ENCODE measurements at places on chromosomes 3 and 15.
A peak's percentile ranks its signal among the peaks of the same experiment; 100 is the strongest.

DNA sequence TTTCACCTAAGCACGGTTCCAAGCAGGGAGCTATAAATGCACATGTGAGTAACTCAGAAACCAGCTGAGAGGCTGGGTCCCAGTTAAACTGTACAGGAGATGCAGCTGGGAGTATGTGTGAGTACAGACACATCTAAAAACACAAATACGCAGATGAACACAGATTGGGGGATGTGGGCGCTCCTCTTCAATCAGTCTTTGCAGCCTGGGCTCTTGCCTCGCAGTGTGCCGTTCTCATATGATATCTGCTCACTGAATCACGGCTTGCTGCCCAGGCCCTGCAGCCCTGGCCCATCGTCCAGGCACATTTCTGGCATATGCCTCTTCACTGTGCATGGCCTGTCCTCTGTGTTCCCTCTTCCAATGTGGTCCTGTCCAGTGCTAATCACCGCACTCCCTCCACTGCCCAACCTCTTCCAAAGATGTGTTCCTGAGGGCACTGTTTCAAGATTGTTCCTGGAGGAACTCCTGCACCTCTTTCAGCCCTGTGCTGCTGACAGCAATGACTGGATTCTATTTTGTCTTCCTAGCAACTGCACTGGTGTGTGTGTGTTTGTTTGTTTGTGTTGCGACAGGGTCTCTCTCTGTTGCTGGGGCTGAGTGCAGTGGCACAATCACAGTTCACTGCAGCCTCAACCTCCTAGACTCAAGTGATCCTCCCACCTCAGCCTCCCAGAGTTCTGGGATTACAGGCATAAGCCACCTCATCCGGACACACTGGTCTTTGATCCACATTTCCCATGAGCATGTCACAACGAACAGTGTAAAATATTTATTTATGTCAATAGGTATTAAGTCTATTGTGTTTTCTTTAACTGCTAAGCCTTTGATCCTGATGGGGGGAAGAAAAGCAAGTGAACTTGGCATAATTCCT, 17.0 kb downstream of the CA12 start:
- no peak for DNase-seq

DNA sequence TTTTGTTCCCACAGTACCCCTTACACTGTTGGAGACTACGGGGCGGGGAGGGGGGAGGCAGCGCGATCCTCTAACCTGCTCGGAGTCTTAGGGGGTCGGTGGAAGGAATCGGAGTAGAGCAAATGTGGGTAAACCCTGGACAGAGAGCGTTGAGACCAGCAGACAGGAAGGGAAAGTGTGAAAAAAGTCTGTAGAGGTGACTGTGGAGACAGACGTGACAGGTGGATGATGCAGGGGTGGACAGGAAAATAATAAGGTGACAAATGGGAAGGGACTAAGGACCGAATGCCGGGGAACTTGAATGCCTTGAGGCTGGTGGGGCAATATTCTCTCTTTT, 424 bp downstream of the EAF2 start:
- no peak for DNase-seq

DNA sequence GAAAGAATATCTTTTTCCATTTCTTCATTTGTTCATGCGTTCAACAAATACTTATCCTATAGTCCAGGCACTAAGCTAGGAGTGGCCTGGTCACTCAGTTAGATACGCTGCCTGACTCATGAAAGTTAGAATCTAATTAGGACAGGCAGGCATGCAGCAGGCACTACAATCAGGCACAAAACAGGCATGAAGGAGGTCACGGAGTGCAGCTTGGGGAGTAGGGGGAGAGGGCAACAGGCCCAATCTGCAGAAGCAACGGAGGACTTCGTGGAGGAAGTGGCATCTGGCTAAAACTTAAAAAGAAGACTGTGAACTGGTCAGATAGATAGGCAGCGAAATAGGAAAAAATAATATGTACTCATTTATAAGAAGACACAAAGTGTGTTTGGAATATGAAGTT, 420.9 kb downstream of the MAGI1 start:
- DNase-seq, result no peak

DNA sequence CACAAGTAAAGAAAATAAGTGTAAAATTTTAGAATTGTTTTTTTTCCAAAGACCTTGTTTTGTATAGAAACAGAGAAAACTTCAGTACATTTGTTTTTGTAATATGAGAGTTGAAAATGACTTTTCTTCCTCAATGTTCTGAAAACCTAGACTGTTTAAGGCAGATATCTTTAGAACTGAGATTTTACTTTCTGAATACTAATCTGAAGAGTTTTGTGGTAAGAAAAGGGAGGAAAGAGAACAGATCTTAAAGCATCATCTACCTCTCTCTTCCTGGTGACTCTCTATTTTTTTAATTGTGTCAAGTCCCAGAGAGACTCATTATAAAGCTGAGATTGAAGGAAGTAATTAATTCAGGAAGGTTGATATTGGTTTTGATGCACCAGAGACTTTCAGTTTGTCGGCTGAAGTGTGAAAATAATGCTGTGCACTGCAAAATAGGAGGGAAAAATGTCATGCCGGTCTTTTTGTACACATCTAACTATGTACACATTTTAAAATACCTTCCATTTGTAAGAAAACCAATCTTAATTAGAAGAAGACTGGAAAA, 142.1 kb upstream of the NAALADL2 start:
- DNase-seq, result no peak

DNA sequence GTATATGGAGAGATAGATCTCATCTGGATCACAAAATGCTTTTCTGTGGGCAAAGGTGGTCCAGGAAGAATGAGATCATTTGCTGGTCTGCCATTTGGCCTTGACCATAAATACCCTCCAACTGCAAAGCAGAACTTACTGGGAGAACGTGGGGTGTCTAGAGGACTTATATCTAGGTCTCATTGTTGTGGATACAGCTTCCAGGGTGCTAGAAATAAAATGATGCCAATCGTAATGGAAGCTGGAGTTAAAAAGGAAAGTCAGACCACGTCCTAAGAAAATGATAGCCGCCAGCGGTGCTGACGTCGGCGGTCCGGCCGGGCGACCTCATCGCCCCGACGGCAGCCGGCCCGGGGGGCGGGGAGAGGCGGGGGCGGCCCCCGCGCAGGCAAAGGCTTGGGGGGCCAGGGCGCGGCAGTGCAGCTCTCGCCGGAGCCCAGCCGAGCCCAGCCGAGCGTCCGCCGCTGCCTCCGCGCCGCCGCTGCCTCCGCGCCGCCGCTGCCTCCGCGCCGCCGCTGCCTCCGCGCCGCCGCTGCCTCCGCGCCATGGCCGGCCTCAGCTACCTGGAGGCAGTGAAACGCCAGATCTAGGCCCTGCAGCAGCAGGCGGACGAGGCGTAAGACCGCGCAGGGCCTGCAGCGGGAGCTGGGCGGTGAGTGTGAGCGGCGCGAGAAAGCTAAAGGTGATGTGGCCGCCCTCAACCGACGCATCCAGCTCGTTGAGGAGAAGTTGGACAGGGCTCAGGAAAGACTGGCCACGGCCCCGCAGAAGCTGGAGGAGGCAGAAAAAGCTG, 89.5 kb downstream of the EOMES start:
- peak; percentile 31 for DNase-seq

GRCh38 chr15:40918799-40919392, 10.2 kb upstream of the DLL4 start:
- DNase-seq, result no peak

DNA sequence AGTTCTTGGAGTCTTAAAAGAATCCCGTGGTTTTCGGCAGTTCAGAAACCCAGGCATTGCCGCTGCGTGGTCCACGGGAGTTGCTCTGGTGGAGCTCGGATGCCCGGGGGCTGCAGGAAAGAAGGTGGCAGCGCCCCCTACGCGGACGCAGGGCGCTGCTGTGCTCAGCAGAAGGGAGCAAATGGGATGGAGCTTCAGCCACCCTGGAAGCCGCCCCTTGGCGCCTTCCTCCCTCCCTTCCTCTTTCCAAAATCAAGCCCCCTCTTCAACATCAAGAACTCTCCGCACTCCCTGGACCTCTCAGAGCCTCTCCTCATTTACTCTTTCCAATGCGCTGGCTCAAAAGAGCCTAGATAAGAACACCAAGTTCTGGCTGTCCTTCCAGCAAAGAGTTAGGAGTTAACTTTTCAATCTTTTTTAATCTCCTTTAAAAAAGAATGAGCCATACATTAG, 880 bp upstream of the CHRNA7 start:
- DNase-seq, result no peak

GRCh38 chr15:25410649-25411048, 28.2 kb downstream of the UBE3A start:
- no peak for DNase-seq

DNA sequence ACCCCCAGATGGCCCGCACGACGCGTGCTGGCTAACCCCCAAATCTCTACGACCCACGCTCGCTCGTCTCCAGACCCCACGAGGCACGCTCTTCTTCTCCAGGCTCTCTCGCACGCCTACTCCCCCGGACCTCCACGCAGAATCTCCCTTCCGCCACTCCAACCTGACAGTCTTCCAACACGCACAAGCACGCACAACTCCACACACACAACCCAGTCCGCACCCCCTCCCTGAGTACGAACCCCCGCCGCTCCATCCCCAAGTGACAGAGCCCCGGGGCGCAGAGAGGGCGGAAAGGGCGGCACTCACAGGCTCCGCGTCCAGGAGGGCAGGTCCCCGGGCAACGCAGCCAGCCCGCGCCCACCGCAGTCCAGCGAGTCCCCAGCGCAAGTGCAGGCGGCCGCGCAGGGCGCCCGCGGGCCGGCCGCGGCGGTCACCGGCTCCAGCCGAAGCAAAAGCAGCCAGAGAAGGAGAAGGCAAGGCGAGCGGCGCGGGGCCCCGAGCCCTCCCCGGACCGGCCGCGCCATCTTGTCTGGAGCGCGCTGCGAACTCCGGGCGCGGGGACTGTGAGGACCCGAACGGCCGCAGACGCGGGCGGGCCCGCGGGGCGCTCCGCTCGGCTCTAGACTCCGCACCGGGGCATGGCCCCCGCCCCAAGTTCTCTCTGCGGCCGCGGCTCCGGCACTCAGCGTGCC, 794 bp downstream of the LRIG1 start:
- DNase-seq, result peak; percentile 31

DNA sequence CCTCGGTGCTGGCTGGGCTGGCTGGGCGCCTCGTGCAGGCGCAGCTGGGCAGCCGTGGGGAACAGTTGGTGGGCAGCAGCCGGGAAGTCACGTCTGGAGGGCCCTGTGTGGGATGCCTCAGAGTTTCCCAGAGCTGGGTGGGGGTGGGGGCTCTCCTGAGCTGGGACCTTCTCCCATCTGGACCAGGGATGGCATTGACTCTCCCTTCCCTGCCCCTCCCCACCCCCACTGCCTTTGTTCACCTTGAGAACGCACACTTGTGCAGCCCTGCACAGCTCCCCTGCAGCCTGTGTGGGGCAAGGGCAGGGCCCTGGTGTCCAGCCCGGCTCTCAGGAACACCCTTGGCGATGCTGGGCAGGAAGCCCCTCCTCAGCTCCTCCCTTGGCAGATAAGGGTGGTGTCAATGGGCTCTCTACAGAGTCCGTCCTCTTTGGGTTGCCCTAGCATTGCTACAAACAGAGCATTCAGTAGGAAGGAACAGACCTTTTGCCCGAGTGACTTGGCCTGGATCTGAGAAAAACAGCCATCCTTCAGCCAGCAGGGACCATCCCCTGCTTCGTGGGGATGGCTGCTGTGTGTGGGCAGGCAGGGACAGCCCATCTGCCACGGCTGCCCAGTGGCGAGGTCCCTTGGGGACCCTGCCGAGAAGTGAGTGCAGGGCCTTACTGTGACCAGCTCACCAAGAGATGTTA, 25.5 kb upstream of the KLF13 start:
- DNase-seq, result no peak

- no peak for DNase-seq
Measured at GRCh38 chr3:100374521-100374920, 26.4 kb downstream of the TOMM70 start.

GRCh38 chr15:44735482-44736180, 697 bp upstream of the TRIM69 start:
- DNase-seq, result no peak

- DNase-seq, result peak; percentile 53
Measured at GRCh38 chr3:192892981-192893700, 24.5 kb downstream of the MB21D2 start.

DNA sequence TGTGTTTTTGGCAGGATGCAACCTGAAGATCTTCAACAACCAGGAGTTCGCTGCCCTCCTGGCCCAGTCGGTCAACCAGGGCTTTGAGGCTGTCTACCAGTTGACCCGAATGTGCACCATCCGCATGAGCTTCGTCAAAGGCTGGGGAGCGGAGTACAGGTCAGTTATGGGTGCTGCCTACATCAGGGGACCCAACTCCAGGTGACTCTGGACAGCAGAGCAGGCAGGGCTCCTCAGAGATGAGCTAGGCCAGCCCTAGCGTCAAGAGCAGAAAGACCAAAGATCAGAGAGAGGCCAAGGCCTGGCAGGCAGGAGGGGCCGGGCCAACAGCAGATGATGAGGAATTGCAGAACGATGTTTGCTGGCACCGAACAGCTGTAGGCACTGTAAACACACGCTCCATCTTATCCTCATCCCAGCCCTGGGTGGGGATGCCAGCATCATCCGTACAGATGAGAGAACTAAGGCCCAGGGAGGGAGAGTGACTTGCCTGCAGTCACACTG, 67.1 kb downstream of the AAGAB start:
- DNase-seq, result no peak

DNA sequence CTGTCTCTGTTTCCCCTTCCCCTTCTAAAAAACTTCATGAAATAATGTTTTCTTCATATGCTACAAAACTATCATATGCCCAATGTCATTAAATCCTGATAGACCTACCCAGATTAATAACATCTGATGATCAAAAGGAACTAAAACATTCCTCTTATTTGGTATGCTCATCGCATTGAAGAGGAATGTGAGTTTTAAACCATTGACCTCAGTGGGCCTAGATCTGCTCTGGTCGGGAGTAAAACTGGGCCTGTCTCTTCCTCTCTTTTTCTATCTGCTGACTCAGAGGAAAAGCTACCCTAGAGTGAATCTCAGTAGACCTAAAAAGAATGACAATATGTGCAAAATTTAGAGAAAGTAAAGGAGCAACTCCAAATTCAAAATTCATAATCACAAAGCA, 275.8 kb downstream of the SATB1 start:
- no peak for DNase-seq

DNA sequence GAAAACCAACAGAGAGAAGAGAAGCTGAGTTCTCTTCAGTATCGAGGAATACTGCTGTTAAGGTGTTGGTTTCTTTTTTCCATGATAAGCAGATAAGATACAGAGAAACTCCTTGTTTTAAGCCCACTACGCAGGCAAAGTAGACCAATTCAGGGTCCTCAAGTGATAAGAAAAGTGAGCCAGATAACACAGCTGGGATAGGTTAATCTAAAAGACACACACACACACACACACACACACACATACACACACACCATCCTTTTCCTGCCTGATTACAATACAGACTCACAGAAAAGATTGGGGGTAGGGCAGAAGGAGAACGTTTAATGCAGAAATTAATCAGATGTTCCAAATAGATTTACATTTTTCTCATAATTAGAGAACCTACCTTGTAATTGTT, 6.5 kb upstream of the PHLDB2 start:
- DNase-seq, result no peak

All from activated T-helper 9 cell treated with anti-CD3 and anti-CD28 coated beads, Interleukin-2, amount 50 U/mL, for 16 hours (primary cell).